WERI-Rb-1 (cell line): ENCODE measurements at places on chromosomes 2 and 18.

DNA sequence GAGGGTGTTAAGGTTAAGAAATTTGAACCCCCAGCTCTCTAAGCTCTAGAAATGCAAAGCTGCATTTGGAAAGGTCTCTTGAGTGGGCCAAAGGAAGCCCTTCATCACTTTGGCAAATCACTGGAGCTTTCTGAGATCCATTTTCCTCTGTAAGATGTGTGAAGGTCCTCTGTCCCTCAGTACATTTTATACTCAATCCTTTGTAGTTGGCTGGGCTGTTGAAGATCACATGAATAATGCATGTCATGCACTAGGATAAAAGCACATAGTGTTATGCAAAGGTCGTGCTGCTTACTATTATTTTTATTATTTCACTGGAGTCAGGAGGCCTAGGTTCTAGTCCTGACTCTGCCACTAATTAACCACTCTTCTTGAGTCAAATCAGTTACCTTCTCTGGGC lies 124.9 kb downstream of the FSHR start:
- DNase-seq = no peak

- no peak for DNase-seq
These were observed 100.2 kb downstream of the TWIST2 start for GRCh38 chr2:238947920-238948710.

GRCh38 chr2:170088776-170089175 lies 89.2 kb upstream of the MYO3B start:
- DNase-seq = no peak

DNA sequence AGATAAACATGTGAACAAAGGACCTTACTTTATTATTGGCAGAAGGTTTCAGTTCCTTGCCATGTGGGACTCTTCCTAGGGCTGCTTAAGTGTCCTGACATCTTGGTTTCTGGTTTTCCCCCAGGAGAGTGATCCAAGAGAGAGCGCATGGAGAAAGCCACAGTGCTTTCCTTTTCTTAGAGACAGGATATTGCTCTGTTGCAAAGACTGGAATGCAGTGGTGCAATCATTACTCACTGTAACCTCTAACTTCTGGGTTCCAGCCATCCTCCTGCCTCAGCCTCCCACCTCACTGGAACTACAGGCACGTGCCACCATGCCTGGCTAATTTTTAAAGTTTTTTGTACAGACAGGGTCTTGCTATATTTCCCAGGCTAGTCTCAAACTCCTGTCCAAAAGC lies 38.1 kb upstream of the TCF7L1 start:
- no peak for DNase-seq

DNA sequence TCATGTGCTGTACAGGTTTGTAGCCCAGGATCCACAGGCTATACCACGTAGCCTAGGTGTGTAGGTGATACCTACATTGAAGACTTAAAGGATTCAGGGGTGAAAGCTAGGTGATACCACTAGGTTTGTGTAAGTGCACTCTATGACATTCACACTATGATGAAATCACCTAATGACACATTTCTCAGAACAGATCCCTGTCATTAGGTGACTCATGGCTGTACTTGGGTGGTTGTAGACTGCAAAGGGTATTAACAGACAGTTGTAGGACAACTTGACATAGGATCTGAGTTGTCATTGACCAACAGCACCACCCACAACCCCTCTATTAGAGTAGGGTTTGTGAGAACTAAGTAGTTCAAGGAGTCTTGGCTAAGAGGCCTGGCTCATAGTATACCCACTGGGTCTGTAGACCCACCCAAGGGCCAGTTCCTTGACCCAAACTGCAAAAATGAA lies 27.7 kb upstream of the SMCHD1 start:
- no peak for DNase-seq

DNA sequence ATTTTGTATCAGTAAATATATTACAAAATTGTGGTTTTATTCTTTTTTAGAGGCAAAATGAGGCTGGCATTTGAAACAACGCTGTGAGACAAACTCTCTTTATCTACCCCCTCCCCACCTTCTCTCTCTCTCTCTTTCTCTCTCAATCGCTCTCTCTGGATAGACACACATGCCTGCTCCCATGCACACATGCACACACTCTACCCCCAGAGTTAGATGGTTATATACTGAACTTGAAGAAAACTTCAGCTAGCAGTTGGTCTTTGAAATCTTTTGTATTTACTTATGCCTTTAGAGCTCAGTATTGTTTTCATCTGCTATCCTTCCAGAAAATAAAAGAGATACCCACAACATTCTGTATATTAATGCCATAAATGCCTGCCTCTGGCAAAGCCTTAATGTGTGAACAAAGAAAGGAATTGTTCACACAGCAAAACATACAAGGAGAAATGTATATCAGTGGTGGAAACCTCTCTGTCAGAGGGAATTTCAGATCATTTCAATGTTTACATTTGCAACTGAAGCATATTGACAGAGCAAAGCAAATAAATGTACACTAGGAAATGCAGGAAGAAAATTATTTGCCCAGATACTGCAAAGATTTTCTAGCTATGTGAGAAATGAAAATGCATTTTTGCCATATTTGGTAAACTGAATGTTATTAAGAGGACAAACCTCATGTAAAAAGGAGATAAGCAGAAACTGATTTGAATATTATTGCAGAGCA lies 217.0 kb upstream of the UBE2E3 start:
- DNase-seq = no peak

DNA sequence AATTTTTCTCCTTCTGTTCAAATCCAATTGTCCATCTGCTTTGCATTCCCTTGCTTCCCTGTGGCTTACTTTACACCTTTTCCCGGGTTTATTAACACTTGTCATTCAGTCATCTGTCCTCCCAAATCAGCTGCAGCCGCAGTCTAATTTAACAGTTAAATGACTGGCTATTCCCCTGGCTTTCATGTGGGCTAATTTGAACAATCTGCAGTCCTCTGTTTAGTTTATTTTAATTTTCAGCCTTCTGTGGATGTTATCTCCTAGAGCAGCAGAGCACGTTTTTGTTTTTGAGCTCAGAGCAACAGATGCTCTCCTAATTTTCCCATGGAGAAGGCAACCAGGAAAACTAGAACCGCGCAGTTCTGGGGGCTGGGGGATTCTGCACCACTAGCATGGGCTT lies 55.0 kb downstream of the MEP1B start:
- DNase-seq = no peak

DNA sequence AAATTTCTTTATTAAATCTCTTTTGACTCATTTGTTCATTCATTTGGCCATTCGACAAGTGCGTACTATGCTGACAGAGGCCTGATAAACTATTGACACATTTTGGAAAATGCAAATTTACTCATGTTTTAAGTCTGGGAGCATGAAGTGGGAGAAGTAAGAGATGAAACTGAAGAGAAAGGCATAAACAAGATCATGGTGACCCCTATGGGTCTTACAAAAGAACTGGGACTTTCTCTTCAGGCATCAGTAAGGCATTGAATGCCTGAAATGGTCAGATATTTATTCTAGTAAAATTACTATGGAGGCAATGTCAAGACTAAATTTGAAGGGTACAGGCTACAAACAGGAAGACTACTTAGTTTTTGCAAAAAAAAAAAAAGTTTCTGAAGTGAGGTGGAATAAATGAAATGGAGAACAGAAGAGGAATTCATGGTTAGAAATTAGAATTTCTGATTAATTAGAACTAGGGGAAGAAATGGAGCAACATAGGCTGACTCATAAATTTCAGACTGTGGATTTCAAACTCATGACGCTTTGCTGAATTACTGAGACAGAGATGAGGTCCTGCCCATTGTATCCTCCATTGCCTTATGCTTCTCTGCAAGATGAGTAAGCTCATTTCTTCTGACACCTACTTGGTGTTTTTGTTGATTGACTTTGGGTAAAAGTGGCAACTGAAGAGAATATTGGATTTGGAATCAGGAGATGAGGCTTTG lies 32.7 kb downstream of the VSNL1 start:
- DNase-seq = no peak

- peak; percentile 51 for DNase-seq
These were observed 697 bp downstream of the ITGA4 start for GRCh38 chr2:181457741-181458425.

DNA sequence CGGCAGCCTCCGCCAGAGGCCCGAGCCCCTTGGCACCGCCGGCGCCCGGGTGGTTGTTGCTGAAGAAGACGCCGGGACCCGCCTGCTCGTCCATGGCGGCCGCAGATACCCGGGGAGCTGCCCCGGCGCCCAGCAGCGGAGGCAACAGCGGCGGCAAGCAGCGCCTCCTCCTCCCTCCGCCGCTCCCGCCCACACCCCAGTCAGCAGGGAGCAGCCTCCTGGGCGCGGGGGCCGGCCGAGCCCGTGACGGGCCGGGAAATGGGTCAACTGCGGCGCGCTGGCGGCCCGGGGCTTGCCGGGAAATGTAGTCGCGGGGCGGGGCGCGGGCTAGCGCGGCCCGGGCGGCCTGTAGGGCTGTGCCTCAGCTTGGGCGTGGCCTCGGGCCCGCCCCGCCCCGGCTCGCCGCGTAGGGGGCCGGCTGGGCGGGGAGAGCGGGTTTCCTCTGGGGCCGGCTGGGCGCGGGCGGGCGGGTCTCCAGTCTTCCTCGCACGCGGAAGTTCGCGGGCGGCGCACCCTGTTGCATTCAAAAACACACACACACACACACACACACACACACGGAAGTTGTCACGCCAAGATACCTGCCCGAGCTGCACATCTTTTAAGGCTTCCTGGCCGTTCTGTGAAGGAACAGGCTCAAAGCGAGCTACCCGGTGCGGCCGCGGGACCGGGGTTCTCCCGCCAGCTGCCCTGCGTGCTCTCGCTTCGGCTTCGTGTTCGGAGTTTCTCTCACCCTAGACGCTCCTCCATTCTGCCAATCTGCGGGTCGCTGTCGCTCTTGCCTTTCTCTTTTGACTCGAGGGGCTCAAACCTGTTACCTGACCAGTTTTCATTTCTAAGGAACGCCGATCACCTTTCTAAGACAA lies at the start of gene STRN:
Gene STRN (minus strand): TSS at position 167 of the 866 bp plus-strand sequence. CDS start 73 bp downstream, at position 94.
- peak; percentile 98 for DNase-seq

DNA sequence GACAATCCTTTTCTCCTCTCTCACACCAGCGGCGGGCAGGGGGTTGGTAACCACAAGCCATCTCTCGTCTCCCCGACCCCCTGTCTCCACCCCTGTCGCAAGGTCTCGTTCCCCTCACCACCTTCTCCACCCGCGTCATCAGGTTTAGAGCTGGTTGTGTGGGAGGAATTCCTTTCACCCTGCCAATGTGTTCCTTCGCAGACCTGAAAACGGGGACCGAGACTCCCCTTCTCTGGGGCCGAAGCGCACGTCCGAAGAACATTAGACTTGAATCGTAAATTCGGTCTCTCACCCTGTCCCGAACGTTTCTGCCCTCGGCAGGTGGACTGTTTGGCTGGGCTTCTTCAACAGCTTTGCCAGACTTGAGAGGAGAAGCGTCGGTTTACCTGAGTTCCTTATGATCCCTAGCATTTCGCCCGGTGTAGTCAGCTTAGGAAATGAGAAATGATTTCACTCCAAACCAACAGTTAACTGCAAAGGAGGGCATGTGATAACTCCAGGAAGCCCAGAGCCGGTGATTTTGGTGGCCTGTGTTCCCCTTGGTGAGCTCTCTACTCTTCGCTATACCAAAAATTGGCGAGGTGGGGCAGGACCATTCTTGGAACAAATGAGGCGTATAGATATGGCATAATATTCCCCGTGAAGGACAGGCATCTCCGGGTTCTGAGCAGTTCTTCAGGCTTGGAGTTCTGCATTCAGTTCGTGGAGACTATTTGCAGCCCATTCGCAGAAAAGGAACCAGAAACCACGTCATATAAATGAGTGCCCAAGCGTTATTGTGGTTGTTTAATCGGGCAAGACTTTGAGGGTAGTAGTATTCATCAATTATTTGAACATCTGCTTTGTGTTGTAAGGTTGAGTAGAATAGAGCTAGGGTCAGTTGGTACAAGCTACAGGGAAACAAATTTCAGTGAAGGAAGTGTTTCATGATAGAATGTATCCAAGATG lies 694 bp downstream of the CFAP36 start:
- no peak for DNase-seq

- DNase-seq = no peak
These were observed 1254.5 kb upstream of the FAM98A start for GRCh38 chr2:34853646-34854045.
